D721Med (cell line): ENCODE measurements at places on chromosomes 3 and 15.

DNA sequence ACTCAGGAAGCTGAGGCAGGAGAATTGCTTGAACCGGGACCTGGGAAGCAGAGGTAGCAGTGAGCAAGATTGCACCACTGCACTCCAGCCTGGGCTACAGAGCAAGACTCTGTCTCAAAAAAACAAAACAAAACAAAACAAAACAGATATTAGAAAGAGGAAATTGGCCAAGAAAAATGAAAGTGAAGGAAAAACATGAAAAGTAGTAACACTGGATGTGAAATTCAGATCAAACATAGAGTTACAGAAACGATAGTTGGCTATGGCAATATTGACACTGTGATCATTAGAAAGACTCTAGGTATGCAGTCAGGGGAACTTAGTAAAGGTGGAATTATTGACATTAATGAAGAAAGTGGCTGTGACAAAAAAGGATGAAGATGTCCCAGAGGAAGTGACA lies 13.2 kb upstream of the TIPARP start:
- no peak for DNase-seq

DNA sequence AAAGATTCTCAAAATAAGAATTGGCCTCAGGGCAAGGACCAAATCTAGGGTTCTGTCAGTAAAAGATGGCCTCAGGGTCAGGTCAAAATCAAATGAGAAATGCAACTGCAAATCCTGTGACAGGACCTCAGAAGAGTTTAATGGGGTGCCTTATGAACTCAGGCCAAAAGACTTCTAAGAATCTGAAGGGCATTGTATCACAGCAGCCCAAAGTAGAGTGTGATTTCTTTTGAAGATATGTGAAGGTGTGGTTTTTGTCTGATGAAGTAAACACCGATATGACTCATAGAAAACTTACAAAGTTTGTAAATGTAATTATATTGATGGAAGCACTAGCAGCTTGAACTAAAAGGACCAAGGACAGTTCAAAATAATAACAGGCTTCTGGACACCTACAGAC lies 966.1 kb downstream of the AGBL1 start:
- DNase-seq, result no peak

- no peak for DNase-seq
Measured at GRCh38 chr15:33124811-33125210, 69.7 kb downstream of the FMN1 start.

GRCh38 chr3:183265834-183266417 lies 12.9 kb downstream of the B3GNT5 start:
- no peak for DNase-seq

DNA sequence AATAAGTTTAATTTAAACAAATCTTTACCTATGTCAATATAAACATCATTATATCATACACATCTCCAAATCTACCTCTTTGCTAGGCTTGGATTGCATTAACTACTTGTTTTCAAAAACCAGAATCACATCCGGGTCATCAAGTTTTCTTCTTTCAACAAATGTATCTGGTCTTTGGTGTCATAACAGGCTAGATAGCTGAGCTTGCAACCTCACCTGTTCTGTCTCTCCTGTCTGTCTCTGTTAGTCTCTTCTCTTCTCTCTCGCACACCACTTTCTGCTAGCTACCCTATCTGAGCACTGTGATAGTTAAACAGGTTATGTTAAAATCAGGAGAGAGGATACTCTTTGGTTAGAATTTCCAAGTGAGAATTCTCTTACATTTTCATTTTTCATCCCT lies 6.7 kb downstream of the FOXB1 start:
- no peak for DNase-seq

GRCh38 chr3:136844724-136845123 lies 17.3 kb upstream of the NCK1 start:
- DNase-seq, result no peak

DNA sequence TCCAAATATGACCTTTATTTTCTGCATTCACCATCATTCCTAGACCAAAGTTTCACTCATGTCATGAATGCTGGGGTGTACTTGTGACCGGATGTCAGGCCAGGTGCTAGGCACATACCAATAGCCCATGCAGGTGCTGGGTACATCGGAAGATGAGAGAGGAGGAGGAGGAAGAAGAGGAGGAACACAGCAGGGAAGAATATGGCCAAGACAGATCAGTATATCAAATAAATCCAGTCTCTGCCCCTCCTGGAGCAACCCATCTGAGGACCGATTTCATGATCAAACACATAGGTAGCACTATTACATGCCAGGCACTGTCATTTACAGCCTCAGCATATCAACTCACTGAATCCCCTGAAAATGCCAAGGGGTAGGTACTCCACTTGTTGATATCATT lies 3.0 kb upstream of the WNT7A start:
- DNase-seq, result no peak
